Sigmoid colon (tissue), 7 donors: ENCODE measurements at places on chromosomes 12 and 14. TPM values are rescaled to one million over a fixed set of nuclear protein-coding genes. Genes with fewer than 3 reads are reported as not detected.

Gene LRIG3
- total RNA-seq = 186 TPM

GRCh38 chr14:101500681-101501080 is 60.6 kb upstream of the DIO3 start:
- H3K27ac ChIP-seq = no peak overlapping the region
- peaks cover 13% of the 10 kb centered on the region for H3K4me1 ChIP-seq
- DNase-seq = peak; percentile 42

- H3K4me1 ChIP-seq = peaks cover 17% of the 10 kb centered on the region
- no peak overlapping the region for H3K4me3 ChIP-seq
- no peak for DNase-seq
- H3K27me3 ChIP-seq = no peaks in the 10 kb centered on the region
- H3K36me3 ChIP-seq = no peaks in the 10 kb centered on the region
Observed at GRCh38 chr12:1919763-1920162, 1.3 kb upstream of the CACNA2D4 start.

Gene CLEC1A
- total RNA-seq = 1.9 TPM

Gene NEUROD4
- total RNA-seq = not detected

DNA sequence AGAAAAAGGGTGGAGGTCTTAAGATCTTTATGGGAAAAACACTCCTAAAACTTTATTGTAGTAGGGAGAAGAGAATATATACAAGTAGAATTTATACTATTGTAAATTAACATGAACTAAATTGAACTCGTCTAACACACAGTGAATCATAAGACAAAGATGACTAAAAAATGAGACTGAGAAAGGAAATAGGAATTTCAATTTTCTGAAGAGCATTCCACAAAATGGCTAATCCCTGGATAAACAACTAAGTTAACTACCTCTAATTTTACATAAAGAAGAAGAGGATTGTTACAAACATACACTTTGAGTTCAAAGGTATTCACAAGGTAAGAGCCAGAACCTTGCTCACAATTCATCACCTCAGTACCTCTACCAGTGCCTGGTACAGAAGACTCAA is 2.0 kb downstream of the MAP4K5 start:
- no peaks in the 10 kb centered on the region for H3K36me3 ChIP-seq
- no peak for DNase-seq
- H3K27me3 ChIP-seq = no peaks in the 10 kb centered on the region
- H3K27ac ChIP-seq = no peak overlapping the region

Gene MGP
- total RNA-seq = 2,103 TPM

- H3K4me1 ChIP-seq = peaks cover 17% of the 10 kb centered on the region
- H3K36me3 ChIP-seq = no peaks in the 10 kb centered on the region
- no peaks in the 10 kb centered on the region for H3K27me3 ChIP-seq
- no peak for DNase-seq
Observed at GRCh38 chr12:60042835-60043234, 447.0 kb downstream of the SLC16A7 start.

DNA sequence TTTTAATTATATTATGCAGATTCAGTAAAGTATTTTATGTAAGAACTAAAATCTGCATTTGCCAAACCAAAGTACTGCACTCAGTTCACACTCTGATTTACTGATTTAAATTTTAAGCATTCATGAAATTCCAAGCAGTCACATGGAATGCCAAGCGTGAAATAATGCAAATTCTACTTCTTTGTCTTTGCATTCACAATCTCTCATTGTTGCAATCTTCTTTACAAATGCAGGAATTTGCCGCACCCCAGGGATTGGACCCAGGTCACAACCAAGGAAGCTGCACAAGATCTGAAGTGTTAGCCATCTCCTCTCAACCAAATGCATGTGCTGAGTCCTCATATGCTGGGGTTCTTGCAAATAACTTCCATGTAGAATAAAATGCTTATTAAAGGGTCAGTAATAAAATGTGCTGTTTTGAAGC is 71.9 kb downstream of the TUNAR start:
- no peaks in the 10 kb centered on the region for H3K4me1 ChIP-seq
- no peaks in the 10 kb centered on the region for H3K27me3 ChIP-seq
- H3K27ac ChIP-seq = no peak overlapping the region

Gene YEATS4
- total RNA-seq = 13.3 TPM

Gene PTCSC3
- not detected for total RNA-seq

DNA sequence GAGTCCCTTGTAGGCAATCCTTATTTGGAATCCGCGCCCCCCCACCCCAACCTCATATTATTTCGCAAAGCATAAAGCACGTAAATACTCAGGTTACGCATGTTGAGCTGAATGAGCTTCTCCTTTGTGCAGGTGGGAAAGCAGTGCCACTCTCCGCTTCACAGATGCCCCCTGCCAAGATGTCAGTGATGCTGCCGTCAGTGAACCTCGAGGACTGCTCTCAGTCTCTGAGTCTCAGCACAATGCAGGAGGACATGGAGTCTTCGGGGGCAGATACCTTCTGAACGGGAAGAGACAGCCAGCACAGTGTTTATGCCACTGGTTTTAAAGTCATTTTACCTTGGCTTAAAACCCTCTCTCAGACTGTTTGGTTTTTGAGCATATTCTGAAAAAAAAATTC is 90.1 kb upstream of the DACT1 start:
- no peak overlapping the region for H3K27ac ChIP-seq
- no peak overlapping the region for H3K4me3 ChIP-seq
- no peaks in the 10 kb centered on the region for H3K36me3 ChIP-seq

Gene AVPR1A
- total RNA-seq = 6.6 TPM

DNA sequence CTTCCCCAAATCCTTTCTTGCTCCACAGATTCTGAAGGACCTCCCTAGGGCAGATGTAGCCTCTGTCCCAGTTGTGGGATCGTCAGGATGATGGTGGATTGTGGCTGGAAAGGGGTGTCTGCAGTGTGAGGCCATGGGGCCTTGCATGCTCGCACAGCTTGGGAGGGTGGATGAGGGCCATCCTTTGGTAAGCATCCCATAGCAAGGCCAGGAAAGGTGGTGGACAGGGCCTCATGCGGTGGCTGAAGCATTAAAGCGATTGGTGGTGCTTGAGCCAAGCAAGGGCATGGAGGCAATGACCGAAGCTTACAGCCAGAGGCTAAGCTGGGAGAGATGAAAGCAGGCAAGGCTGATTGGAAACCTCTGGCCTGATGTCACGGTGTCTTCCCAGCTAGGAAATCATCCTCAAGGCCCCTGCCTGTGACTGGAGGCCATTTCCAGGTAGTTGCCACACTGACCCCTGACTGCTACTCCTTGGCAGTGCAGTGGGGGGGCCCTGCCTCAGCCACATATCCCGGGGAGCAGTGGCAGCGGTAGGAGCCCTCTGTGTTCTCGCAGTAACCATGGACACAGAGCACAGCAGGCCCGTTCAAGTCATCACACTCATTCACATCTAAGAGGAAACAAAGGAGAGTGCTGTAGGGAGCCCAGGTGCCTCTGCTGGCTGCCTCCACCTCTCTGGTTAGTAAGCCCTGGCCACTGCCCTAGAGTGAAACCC is 7.0 kb downstream of the ISCA2 start:
- peak; percentile 56 for DNase-seq
- no peak overlapping the region for H3K27ac ChIP-seq
- H3K4me1 ChIP-seq = no peaks in the 10 kb centered on the region
- no peak overlapping the region for H3K4me3 ChIP-seq
- no peaks in the 10 kb centered on the region for H3K27me3 ChIP-seq

GRCh38 chr14:104392001-104392395 is 187.6 kb upstream of the C14orf180 start:
- no peak overlapping the region for H3K27ac ChIP-seq
- H3K4me3 ChIP-seq = no peak overlapping the region
- peaks cover 11% of the 10 kb centered on the region for H3K27me3 ChIP-seq
- no peaks in the 10 kb centered on the region for H3K36me3 ChIP-seq

Gene OVCH1
- total RNA-seq = 2.5 TPM

DNA sequence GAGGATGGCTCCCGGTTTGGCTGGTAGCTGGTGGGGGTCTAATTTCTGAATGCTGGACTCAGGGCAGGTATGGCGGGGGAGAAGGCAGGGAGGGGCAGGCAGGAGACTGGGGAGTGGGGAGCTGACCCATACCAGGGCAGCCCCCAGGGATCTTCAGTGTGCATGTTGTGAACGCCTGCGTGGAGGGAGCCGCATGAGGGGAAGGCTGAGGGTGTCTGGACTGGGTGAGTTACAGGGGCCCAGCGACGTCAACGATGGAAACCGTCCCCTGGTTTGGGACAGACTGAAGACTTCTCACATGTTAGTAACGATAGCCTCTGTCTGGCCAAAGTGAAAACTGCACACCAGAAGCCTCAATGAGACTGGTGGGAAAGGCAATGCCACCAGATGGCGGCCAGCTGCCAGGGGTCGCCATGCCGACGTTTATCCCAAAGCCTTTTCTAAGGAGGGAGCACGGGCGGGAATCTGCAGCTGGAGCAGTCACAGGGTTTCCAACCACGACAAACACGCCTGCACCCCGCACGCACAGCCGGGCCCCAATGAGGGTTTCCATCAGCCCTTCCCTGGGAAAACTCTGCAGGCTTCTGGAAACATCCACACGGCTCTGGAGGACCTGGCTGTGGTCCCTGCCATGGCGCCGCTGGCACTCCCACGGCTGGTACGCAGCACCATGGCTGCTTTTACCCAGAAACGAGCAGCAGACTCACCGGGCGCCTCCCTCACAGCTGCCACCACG is 14.0 kb downstream of the PGAM5 start:
- H3K27ac ChIP-seq = no peak overlapping the region
- DNase-seq = no peak
- peaks cover 17% of the 10 kb centered on the region for H3K36me3 ChIP-seq
- H3K4me1 ChIP-seq = no peaks in the 10 kb centered on the region

Gene RNASE4
- 44.0 TPM for total RNA-seq

Gene PRIMA1
- 5.3 TPM for total RNA-seq

DNA sequence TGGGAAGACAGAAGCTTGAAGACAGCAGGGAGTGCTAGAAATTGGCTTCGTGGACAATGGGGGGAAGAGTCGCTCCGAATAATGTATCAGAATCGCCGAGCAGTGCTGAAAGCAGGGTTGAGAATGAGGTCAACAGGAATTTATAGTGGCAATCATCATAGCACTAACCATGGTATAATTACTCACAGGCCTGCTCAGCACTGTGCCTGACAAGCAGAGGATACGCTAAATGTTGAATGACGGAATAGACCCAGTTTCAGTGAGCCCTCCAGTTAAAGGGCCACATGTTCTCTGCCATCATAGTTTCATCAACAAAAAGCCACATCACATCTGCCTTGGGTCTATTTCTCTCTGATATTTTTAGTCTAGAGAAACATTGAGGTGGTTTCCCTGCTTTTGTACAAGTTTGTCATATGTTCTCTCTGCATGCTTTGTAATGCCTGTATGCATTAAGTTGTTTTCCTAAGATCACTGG is 130.3 kb upstream of the EGLN3 start:
- H3K4me1 ChIP-seq = no peaks in the 10 kb centered on the region
- H3K36me3 ChIP-seq = no peaks in the 10 kb centered on the region
- peak overlapping the region; percentile 66 for H3K27ac ChIP-seq
- H3K27me3 ChIP-seq = no peaks in the 10 kb centered on the region
- DNase-seq = no peak

Gene TMCC3
- 6.6 TPM for total RNA-seq

DNA sequence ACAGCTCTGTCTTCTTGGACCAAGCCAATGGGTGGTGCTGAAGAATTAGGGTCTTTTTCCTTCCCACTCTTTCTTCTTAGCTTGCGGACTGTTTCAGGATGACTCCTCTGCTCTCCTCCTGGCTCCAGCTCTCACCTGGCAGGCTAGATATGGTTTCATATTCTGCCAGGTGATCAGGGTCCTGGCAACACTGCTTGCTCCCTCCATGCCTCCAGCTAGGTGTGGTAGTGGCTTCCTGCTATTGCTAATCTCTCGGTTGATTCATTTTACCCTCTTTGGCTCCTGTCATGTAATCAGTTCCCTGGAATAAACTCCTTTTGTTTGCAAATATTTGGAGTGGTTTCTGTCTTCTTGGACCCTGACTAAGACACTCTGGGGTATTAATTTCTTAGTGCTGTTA is 4.3 kb upstream of the GZMH start:
- no peak overlapping the region for H3K4me3 ChIP-seq
- no peak for DNase-seq
- H3K27ac ChIP-seq = no peak overlapping the region
- H3K4me1 ChIP-seq = no peaks in the 10 kb centered on the region

DNA sequence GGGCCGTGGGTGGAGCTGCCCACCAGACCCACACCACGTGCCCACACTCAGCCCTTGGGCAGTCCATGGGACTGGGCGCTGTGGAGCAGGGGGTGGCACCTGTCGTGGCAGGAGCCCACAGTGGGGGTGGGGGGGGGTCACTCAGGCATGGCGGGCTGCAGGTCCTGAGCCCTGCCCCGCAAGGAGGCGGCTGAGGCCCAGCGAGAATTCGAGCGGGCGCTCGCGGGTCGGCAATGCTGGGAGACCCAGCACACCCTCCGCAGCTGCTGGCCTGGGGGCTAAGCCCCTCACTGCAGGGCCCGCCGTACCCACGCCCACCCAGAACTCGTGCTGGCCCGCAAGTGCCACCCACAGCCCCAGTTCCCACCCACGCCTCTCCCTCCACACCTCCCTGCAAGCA is 132.6 kb upstream of the GARIN2 start:
- H3K4me1 ChIP-seq = no peaks in the 10 kb centered on the region
- H3K4me3 ChIP-seq = no peak overlapping the region
- H3K36me3 ChIP-seq = no peaks in the 10 kb centered on the region
- no peak for DNase-seq
- no peak overlapping the region for H3K27ac ChIP-seq

- H3K4me1 ChIP-seq = peaks cover 7% of the 10 kb centered on the region
- H3K27me3 ChIP-seq = no peaks in the 10 kb centered on the region
- no peak overlapping the region for H3K27ac ChIP-seq
- no peaks in the 10 kb centered on the region for H3K36me3 ChIP-seq
- no peak for DNase-seq
- H3K4me3 ChIP-seq = no peak overlapping the region
Observed at GRCh38 chr12:99154216-99154982, 493.2 kb upstream of the GARIN6 start.

GRCh38 chr14:102610968-102611811 is 18.7 kb downstream of the RCOR1 start:
- H3K4me3 ChIP-seq = no peak overlapping the region
- H3K4me1 ChIP-seq = peaks cover 20% of the 10 kb centered on the region
- no peak overlapping the region for H3K27ac ChIP-seq
- DNase-seq = no peak
- H3K36me3 ChIP-seq = no peaks in the 10 kb centered on the region
- H3K27me3 ChIP-seq = no peaks in the 10 kb centered on the region

DNA sequence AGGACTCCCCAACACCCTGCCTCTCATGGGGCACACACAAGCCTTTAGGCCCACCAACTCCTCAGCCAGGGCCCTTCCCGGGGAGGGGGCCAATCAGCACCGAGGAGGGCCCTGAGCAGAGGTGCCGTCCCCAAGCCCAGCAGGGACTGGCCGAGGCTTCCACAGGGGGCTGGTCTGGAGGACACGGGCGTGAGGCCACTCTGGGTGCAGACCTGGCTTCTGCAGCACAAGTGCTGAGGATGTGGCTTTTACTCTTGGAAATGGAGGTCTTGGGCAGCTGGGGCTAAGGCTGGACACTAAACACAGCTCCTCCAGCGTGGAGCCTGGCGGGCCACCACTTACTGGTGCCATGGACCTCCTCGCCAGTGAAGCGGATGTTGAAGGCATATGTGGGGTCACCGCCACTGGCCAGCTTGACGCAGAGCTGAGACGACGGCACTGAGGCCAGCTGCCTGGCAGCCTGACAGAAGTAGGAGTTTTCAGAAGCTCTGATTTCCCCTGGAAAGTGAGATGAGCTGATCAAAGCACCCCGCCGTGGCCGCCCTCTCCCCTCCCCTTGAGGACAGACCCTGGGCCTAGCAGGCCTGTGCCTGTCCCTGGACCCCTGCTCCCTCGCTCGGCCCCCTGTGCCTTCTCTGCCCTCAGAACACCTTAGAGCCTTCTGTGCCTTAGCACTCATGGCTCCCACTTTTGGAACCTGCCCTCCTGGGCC is 44.0 kb downstream of the TRAFD1 start:
- H3K36me3 ChIP-seq = peaks cover 19% of the 10 kb centered on the region
- no peak overlapping the region for H3K27ac ChIP-seq
- H3K4me1 ChIP-seq = no peaks in the 10 kb centered on the region
- H3K4me3 ChIP-seq = no peak overlapping the region
- no peak for DNase-seq
